HT1080 (cell line): ENCODE measurements at places on chromosomes 7 and 10. TPM values are rescaled to one million over a fixed set of nuclear protein-coding genes. Genes with fewer than 3 reads are reported as not detected.

Gene CD36
- total RNA-seq: not detected in 2 replicates

Gene VPS50
- total RNA-seq: 9.5 and 12.1 TPM in 2 replicates

Gene IL15RA
- total RNA-seq: 14.3 and 22.9 TPM in 2 replicates

DNA sequence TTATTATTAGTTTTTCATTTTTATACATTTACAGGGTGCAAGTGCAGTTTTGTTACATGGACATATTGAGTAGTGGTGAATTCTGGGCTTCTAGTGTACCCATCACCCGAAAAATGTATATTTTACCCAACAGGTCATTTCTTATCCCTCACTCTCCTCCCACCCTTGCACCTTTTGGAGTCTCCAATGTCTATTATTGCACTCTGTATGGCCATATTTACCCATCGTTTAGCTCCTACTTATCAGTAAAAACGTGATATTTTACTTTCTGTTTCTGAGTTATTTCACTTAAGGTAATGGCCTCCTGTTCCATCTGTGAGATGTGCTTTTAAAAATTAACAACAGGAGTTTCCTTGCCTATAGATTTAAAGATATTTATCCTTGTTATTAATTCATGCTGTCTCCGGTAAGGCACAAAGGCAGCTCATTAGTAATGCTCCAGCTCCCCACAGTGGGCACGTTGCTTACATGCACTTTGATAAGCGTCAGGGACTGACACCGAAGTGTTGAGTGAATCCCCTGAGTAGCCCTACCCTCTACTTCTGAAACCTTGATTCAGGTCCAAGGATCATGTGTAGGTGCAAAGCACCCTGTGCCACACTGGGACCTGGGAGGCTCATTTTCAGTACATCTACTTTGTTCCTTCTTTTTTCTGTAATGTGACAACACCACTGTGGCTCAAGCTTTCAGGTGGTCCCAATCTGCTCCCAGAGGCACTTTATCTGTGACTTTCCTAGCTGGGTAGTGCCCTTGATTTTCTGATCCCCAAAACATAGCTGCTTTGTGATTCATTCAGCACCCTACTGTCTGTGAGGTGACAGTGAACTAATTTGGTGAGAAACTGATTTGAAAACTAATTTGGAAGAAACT is 27.3 kb downstream of the HYAL4 start:
- DNase-seq: peak; percentile 44
